ENCODE measurements at places on chromosomes 6 and 20.

GRCh38 chr20:57090590-57091560, 175.6 kb downstream of the BMP7 start:
- DNase-seq, result no peak

DNA sequence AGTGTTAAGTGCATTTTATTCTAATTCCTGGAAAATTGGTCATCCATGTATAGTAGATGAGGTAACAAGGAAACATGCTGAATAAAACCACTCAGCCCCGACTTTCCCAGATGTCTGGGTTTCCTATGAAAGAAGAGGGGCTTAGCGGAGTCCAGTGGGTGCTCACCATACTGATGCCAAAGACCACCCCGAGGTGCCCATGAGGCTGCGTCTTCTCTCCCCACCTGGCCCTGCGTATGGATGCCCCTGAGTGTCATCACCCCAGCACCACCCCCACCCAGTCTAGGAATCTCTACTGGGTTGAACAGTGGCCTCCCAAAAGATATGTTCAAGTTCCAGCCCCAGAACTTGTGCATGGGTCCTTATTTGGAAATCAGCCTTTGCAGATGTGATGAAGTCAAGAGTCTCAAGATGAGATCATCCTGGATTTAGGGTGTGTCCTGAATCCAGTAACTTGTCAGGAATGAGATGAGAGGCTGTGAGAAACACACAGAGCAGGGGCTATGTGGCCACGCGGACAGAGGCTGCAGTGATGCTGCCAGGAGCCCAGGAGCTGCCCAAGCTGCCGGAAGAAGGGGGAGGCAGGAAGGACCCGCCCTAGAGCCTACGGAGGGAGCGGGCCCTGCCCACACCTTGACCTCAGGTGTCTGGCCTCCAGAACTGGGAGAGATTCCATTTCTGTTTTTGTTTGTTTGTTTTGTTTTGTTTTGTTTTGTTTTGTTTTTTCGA, 124.6 kb upstream of the CDH4 start:
- DNase-seq, result peak; percentile 64

DNA sequence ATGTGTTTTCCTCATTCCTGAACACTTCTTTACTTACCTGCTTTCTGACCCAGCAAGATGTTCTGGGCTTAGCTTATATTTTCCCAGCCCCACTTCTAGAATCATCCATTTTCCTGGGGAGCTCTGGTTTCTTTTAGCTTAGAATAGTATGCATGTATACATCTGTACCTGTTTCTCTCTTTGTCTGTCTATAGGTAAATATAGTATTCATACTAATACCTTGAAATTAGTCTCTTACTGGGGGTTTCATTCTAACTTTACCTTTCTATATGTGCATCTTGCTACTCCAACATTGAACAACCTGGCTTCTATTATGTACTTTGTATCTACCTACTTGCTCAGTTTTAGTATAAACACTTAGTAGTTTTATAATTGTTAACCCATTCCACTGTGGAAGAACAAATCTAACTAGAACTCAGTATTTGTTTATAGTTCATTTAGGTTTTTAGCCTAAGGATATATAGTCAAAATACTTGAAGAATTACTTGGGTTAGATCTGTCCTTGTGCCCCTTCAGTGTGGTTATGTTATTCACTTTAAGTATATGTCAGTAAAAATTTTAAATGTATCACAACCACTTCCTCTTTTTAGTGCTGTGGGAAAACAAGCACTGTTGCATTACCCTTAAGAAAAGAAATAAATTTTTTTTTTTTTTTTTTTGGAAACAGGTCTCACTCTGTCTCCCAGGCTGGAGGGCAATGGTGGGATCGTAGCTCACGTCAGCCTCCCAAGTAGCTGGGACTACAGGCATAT, 54.0 kb downstream of the ASXL1 start:
- no peak for DNase-seq

DNA sequence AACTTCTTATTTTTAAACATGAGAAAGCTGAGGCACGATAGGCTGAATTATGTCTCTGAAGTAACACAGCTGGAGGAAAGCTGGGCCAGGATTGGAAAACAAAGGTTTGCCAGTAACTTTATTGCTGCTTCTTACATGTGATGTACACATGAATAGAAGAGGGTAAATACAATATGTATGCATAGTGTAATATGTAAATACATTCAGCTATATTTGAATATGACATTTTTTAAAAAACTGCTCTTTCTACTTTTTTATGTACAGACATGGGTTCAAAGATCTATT, 90.2 kb downstream of the ADTRP start:
- DNase-seq, result no peak

- DNase-seq, result no peak
Measured at GRCh38 chr6:37176268-37177076, 6.5 kb downstream of the PIM1 start.

DNA sequence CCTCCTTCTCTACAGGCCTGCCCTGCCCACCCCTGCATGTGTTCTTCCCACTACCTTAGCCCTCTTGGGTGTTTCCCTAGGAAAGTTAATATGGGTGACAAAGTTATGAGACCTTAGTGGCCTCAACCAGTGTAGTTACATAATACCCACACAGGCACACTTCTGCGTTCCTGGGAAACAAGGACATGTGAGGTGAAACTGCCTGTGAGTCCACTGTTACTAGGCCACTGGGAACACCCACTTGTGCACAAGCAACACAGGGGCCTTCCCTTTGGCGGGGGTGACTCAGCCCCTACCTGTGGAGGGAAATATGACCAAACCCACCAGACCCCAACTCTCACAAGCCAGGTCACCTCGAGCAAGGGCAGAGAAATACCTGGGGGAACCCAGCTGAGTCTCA, 12.8 kb downstream of the PI16 start:
- DNase-seq, result no peak

DNA sequence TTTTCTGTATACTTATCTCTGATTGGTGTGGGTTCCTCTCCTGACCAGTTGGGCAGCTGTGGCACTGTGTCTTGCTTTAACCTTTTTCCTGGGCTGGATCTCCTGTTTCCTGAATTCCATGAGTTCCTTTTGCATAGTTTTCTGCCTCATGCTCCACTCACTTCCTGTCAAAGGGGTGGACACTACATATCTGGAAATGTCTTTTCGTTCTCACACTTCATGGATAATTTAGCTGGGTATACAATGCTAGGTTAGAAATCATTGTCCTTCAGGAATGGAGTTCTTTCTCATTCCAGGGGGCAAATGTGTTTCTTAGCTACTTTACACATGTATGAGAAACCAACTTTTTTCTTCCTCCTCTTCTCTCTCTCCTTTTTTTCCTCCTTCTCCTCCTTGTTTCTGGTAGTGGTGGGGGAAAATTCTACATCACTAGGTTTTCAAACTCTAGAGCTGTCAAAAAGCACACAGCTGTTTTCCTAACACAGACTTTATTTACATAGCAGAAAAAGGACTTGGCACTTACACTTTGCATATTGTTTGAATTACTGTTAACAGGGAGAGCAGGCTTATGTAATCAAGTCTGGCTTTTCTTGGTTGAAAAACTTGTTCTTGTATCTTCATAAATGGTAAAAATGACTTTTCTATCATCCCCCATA, 9.0 kb upstream of the DDX27 start:
- no peak for DNase-seq

All from SJSA1 (cell line).